NCI-H510A (cell line): ENCODE measurements at places on chromosomes 7 and 10.

DNA sequence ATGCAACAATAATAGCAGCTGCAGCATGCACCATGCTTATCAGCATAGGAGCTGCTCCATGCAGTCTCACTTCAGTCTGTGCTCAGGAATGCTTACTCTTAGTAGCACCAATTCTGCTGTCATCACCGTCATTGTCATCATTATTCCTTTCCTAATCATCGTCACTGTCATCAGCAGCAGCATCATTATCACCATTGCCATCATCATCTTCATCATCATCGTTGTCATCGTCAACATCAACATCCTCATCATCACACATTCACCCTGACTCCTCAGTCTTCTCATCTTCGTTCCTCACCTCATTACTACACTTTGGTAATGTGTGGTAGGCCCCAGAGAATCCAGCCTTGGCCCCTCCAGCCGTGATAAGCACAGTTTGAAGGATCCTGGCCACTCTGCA is 545.0 kb downstream of the TNS3 start:
- no peak for DNase-seq

DNA sequence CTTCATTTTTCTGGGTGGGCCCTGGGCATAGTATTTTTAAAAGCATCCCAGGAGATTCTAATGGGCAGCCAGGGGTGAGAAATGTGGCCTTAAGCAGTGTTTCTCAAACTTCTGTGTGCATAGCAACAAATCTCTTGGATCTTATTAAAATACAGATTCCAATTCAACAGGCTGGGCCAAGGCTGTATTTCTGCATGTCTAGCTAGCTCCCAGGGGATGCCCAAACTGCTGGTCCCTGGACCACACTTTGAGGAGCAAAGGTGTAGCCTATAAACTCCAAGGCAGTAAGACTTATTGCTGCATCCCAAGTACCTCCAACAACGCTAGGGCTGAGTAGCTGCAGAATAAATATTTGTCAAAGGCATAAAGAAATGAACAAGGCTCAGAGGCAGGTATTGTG is 292.9 kb upstream of the ZMIZ1 start:
- DNase-seq, result no peak

GRCh38 chr7:935874-936385 is 18.6 kb downstream of the ADAP1 start:
- no peak for DNase-seq

DNA sequence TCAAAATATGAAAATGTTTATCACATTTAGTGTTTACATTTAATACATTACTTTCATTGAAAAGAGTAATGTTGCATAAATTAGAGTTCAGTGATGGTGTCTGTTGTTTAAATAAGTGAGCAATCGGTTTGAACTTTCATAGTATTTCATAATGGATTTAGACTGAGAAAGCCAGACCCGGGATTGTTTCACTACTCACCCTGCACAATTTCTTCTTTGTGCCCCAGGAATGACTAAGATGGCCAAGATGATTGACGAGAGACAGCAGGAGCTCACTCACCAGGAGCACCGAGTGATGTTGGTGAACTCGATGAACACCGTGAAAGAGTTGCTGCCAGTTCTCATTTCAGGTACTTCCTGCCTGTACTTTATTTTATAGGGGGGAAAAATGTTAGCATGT is 74.6 kb downstream of the VCL start:
- no peak for DNase-seq

DNA sequence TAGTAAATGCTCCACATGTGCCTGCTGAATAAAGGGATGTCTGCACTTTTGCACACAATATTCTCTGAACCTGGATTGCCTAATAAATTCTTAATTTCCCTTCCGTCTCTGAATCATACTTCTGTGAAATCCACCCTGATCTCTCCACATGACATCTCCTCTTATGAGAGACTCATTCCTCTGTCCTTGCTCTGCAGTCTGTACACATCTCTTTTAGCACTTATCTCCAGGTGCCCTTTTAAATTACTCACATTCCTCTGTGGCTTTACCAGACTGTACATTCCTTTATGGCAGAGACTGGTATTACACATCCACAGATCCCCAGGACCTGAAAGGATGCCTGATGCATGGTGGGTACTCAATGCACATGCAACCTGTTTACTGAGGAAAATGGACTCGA is 527.6 kb downstream of the PHTF2 start:
- DNase-seq, result no peak

- no peak for DNase-seq
These were observed 23.9 kb downstream of the SLC25A40 start for GRCh38 chr7:87852306-87852705.

GRCh38 chr10:71423250-71423649 is 26.5 kb downstream of the CDH23 start:
- no peak for DNase-seq

DNA sequence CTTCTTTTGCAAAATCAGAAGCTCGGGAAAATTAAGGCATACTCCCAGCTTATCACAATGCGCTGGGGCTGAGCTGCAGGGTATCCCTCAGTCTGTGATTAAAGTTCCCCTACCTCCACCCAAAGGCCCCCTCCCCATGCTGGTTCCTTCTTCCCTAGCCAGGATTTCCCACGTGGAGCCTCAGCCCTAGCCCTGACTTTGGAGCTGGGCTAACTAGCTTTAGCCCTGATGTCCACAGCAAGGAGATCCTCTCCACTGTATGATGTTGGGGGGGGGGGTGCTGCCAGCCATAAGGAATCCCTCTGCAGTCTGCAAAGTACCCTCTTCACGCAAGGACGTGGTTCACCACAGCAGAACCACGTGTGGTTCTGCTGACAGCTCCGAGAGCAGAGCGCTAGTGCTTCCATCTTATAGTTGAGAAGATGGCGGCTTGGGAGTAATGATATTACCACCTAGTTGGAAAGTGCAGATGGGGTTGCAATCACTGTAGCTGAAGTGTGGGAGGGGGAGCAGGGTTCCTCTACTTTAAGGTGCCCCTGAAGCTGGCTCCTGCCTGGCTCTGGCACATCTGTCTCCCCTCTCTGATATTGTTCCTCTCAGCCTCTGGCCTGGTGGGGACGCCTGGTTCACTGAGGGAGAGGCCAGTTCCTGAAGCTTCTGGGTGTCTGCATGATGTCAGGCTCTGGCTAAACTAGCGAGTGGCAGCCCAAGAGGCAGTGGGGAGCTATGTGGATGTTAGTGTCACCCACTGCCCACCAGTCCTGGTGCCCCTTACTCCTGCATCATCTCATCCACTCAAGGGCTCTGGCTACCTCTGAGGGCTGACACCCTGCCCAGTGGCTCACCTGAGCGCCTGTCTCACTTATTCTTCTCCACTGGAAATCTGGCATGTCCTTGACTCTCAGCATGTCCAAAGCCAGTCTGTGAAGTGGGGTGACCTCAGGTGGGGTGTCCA is 270.7 kb downstream of the RPS24 start:
- no peak for DNase-seq

DNA sequence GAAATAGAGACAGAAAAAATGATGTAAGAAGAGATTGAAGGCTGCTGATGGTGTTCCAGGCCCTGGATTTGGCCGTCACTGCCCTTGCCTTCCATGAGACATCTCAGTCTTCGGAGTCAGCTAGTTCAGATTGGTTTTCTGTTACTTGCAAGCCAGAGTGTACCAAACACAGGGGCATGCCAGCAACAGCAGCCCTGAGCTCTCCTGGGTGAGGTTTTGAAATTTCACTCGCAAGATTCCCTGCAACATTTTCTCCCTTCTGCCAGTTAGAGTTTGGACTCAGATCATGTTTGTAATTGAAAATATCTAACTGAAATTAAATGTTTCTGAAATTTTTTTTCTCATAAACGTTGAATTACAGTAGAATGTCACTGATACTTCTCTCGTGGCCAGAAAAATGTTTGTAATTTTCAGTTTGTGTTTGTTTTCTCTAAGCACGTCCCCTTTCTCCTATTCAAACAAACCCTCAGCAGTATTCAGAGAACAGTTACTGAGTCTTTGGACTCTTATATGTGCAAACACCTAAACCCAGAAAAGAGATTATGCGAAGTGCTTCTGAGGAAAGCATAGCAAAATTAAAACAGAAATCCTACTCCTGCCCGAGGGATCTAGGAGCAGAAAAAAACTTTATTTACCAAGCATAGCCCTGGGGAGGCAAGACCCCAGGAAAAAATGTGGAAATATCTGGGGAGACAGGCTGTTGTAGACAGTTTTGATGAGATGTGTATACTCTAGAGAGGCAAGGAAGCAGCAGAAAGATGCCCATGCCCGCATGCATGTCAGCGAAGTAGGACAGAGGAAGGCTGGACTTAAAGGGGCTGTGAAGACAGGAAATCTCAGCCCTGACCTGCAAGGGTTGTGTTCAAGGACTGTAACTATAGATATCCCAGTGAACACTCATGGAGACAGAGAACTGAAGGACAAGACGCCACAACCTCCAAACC is 43.0 kb upstream of the NAMPT start:
- DNase-seq, result no peak

DNA sequence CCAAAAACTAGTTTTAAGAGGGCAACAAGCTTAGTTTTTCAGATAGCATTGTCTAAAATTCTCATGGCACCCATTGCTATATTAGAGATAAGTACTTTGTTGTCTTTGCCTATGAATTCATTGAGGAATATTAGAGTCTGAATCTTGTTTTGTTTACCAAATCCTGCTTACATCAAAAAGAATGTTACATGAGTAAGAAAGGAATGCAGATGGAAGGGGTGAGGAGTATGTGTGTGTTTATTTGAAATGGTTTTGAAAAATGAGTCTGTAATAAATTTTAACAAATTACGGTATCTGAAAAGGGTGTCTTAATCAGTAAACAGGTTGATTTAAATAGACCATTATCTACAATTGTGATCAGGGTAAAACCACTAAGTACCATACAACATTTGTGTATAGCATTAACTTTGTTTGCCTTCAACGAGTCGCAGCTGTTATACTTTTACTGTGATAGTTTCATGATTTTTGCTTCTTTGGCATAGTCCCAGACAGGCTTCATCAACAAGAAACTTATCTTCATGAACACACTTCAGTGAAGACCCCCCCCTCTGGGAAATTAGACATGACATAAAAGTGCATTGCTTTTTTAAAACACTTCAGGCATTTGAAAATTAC is 1183.9 kb upstream of the C7orf33 start:
- DNase-seq, result no peak

DNA sequence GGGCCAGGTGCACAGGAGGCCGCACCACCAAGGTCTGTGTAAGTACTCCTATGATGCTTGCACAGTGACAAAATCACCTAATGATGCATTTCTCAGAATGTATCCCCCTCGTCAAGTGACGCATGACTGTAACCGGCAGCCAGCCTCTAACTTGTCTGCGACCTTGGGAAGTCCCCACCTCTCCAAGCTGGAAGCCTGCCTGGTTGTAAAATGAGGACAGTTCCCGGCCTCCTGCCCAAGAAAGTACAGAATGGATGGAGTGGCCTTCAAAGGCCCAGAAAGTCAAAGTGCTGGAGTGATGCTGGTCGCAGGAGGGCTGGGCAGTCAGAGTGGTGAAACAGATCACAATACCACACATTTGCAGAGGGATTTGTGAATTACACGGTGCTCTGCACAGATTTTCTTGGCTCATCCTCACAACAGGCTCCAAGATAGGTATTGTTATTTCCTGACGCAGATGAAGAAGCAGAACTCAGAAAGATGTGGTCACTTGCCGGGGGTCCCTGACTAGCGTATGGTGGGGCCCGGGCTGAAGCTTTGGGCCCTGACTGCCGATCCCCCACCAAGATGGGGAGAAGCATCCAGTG is 22.8 kb downstream of the SPOCK2 start:
- DNase-seq, result no peak
